ENCODE measurements at places on chromosomes 1 and 21. TPM values are rescaled to one million over a fixed set of nuclear protein-coding genes. Genes with fewer than 3 reads are reported as not detected.

The OR2M2 gene
- total RNA-seq, result not detected

The ALG14 gene
- total RNA-seq, result 3.4 TPM

The HSPA6 gene
- 0.53 TPM for total RNA-seq

The KCNJ9 gene
- not detected for total RNA-seq

The ZNF683 gene
- 0.25 TPM for total RNA-seq

GRCh38 chr1:10596780-10597179, 122.0 kb downstream of the PEX14 start:
- no peak for DNase-seq

- DNase-seq, result peak; percentile 74
These were observed 37.0 kb upstream of the PARP1 start for GRCh38 chr1:226444901-226445300.

DNA sequence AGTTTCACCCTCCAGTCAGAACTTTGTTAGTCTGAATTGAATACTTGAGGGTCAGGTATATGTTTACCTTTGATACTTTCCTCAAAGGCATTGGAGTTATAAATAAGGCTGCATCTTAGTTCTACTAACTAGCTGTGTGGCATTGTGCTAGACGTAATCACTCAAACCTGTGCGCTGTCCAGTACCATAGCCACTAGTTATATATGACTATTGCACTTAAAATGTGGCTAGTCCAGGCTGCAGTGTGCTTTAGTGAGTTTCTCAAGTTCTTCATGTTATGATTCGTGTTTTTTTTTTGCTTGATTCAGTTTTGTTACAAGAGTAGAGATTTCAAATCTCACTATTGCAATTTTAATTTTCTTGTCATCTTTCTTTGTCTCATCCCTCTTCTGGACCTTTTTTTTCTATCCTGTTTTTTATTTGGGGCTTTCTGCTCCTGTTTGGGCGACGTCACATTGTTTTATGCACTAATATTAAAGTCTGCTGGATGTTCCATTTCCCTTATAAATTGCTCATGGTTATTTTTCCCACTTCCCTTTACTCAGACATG, 5.7 kb downstream of the MAN1A2 start:
- no peak for DNase-seq

GRCh38 chr1:204171751-204172178, 5.6 kb upstream of the REN start:
- no peak for DNase-seq
